Inflammatory macrophage treated with lipopolysaccharide for 1 hour (primary cell): ENCODE measurements at places on chromosomes 5 and 9.

DNA sequence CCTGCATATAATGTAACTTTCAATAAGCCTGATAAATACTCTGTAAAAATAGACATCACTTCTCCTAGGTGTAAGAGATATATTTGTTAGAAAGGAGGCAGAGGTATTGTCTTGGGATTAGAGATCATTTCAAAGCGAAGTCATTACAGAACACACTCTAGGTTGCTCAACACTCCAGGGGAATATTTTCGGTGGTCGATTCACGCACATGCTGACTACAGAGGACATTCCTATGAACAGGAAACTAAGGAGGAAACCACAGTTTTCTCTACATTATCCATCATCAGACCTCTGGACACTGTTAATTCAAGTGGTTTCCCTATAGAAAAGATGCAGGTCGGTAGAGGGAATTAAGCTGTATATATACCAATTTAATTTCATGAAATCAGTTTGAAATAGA is 370.0 kb downstream of the NDUFS4 start:
- DNase-seq: no peak

GRCh38 chr5:78757269-78758053 is 108.9 kb upstream of the LHFPL2 start:
- DNase-seq: no peak

- DNase-seq: no peak
These were observed 114.7 kb upstream of the MAN2A1 start for GRCh38 chr5:109574985-109575384.

DNA sequence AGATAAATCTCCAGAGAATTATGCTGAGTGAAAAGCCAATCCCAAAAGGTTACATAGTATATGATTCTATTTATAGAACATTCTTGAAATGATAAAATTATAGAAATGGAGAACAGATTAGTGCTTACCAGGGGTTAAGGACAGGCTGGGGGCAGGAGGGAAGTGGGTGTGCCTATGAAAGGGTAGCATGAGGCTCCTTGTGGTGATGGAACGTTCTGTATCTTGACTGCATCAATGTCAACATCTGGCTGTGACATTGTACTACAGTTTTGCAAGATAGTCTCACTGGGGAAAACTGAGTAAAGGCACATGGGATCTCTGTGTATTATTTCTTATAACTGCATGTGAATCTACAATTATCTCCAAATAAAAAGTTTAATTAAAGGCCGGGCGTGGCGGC is 22.3 kb downstream of the ORM2 start:
- DNase-seq: peak; percentile 13

- DNase-seq: peak; percentile 15
These were observed 85.8 kb downstream of the MRPS27 start for GRCh38 chr5:72234265-72234700.

DNA sequence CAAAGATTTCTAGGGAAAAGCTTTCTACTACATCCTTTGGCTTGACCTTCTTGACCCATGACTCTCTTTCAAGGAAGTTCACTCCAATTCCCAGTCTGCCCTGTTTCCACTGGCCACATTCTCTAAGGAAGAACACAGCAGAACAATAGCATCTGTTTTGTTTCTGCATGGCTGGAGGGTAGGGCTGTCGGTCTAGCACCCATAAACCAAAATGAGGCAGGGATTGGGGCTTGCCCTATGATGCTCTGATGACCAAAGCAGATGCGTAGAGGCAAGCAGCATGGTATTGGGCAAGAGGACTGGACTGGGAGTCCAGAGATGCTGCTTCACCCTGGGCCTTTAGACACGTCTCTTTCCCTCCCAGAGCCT is 24.1 kb downstream of the GOLGA2 start:
- no peak for DNase-seq

GRCh38 chr5:57539281-57539701 is 56.7 kb upstream of the ACTBL2 start:
- no peak for DNase-seq
